ENCODE measurements at places on chromosomes 1 and 21.

GRCh38 chr21:16124378-16125138 is 394.8 kb downstream of the USP25 start:
- DNase-seq, result peak; percentile 97

- DNase-seq, result no peak
These were observed 156.3 kb downstream of the C1orf94 start for GRCh38 chr1:34332996-34333395.

GRCh38 chr1:41935226-41935625 is 16.5 kb upstream of the HIVEP3 start:
- peak; percentile 28 for DNase-seq

- no peak for DNase-seq
These were observed 33.3 kb downstream of the TOR3A start for GRCh38 chr1:179115181-179115580.

GRCh38 chr1:241842565-241842964 is 5.4 kb upstream of the EXO1 start:
- peak; percentile 59 for DNase-seq

DNA sequence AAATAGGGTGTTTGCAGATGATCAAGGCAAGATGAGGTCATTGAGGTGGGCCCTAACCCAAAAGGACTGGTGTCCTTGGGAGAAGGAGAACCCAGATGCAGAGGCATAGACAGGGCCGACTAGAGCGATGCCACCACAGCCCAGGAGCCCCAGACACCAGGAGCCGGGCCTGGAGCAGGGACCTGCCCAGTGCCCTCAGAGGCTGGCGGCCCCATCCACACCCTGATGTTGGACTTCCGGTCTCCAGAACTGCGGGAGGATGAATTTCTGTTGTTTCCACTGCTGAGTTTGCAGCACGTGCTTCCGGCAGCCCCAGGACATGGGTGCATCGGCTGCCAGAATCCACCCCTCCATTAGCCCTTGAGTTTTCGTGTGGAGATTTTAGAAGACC is 7.2 kb upstream of the ACTRT2 start:
- DNase-seq, result no peak

DNA sequence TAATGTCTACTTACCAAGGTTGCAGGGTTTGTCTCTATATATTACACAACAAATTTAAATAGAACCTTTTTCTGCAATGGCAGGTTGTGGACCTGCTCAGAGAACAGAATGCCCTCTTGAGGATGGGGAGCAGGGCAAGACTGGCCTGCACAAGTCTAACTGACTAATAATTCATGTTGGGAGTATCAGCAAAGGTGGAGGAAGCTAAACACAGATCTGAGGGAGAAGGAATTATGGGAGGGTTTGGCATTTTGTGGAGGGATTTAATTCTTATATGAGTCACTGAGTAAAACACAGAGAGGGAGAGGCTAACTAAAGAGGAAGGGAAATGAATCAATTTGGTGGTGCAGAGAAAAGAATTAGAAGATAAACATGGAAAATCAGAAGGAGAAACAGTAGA is 40.0 kb downstream of the CLDN17 start:
- DNase-seq, result no peak

- no peak for DNase-seq
These were observed 124.6 kb upstream of the RUNX3 start for GRCh38 chr1:25054526-25055323.

GRCh38 chr21:37658817-37659458 is 257.3 kb downstream of the KCNJ6 start:
- peak; percentile 76 for DNase-seq

Measured in fibroblast of skin of scalp (primary cell).